Left ventricle myocardium inferior (tissue), 1 donor: ENCODE measurements at places on chromosomes 4 and X.
A peak's percentile ranks its signal among the peaks of the same experiment; 100 is the strongest.

DNA sequence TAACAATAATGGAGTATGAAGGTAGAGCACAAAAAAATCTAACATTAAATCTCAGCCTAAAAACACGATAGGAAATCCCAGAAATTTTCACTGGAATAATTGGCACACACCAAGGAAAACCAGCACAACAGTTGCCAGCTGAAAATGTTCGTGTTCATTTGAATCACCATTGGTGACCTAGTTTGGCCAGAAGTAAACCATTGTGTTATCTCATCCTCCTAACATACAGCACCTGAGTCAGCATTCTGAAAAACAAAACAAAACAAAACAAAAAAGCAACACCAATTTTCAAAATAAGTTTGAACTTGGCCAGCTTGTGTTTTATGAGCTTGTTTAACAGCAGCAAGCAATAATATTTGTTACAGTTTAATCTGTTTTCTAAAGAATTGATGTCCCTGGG is 41.1 kb downstream of the UCHL1 start:
- H3K4me3 ChIP-seq, result no peak overlapping the region
- H3K27me3 ChIP-seq, result no peaks in the 10 kb centered on the region
- no peaks in the 10 kb centered on the region for H3K36me3 ChIP-seq
- no peak overlapping the region for H3K27ac ChIP-seq

GRCh38 chr4:51862199-51862598 is 19.2 kb downstream of the DCUN1D4 start:
- peaks cover 25% of the 10 kb centered on the region for H3K4me1 ChIP-seq
- H3K36me3 ChIP-seq, result peaks cover 39% of the 10 kb centered on the region
- DNase-seq, result no peak
- no peak overlapping the region for H3K27ac ChIP-seq
- H3K27me3 ChIP-seq, result no peaks in the 10 kb centered on the region
- H3K4me3 ChIP-seq, result no peak overlapping the region

GRCh38 chr4:2869659-2870058 is 26.0 kb downstream of the ADD1 start:
- peak overlapping the region; percentile 76 for H3K27ac ChIP-seq
- no peak for DNase-seq
- peak overlapping the region; percentile 59 for H3K4me3 ChIP-seq
- no peaks in the 10 kb centered on the region for H3K36me3 ChIP-seq
- H3K4me1 ChIP-seq, result peaks cover 100% of the 10 kb centered on the region
- H3K27me3 ChIP-seq, result no peaks in the 10 kb centered on the region

DNA sequence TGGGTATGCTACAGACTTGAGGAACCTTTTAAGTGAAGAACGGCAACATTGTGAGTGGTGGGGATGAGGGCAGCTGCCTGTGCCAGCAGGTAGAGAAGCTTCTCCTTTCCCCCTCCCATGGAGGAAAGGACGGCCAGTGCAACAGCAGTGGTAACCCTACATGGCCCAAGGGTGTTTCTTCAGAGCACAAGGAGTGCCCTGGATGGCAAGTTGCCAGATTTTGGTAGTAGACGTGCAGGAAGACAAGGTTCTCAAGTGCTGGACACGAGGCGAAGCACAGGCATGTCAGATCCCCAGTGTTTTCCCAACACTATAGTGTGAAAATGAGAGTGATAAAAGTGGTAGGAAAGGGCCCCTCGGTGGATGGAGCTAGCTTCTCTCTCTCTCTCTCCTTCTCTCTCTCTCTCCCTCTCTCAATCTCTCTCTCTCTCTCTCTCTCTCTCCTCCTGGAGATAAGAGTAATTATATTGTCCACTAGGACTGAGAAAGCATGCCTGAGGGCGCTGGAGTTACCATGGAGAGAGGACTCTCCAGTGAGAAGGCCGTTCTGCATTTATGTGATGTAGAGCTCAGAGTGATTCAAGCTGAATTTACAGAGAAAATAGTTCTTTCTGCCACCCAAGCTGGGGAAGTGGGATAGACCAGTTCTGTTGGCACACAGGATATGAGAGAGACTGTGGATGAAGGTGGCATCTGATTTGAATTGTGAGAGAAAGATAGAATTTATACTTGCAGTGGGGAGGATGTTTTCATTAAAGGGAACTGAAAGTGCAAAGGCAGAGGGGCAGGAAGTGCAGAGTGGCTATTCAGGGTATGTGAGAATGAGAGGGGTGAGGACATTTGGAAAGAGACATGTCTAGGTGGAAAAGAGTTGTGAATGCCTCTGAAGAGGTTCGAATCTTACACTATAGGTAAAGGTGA is 25.7 kb upstream of the TRPC3 start:
- H3K4me3 ChIP-seq, result no peak overlapping the region
- no peaks in the 10 kb centered on the region for H3K36me3 ChIP-seq
